DMS53 (cell line): ENCODE measurements at places on chromosomes 5 and 9.

DNA sequence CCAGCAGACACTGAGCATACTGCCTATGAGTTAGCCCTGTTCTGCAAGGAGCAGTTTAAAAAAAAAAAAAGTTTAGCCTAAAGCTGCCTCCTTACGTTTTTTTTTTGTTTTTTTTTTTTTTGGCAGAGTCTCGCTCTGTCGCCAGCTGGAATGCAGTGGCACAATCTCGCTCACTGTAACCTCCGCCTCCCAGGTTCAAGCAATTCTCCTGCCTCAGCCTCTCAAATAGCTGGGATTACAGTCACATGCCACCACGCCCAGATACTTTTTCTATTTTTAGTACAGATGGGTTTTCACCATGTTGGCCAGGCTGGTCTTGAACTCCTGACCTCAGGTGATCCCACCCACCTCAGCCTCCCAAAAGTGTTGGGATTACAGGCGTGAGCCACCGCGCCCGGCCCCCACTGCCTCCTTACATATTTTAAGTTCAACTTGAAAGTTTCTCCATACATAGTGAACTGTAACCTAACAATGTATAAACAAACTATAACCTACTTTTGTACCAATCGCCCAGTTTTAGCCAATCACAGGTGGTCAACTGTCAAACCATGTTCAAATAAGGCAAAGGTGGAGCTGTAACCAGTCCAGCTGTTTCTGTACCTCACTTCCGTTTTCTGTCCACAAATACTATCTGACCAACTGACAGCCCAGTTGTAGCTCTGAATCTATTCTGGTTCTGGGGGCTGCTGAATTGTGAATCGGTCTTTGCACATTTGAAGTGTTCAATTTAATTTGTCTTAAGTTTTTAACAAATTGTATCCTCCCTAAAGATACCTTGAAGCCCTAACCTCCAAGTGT, 17.1 kb downstream of the GKAP1 start:
- no peak for DNase-seq

DNA sequence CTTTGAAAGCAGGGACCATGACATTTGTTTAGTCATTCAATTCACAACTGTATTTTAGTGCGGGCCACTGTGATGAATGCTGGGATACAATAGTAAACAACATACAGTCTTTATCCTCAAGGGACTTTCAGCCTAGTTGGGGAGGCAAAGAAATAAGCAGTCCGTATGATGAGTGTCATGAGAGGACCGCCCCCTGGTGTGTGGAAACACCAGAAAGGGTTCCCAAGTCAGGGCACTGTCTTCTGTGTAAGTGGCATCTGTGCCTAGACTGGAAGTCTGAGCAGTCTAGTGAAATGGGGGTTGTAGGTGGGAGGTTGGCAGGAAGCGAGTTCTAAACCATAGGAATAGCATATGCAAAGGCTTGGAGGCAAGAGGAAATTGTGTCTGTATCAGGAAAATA, 6.8 kb downstream of the C9orf43 start:
- DNase-seq: no peak

GRCh38 chr5:16536246-16536645, 70.6 kb upstream of the ZNF622 start:
- DNase-seq: no peak

DNA sequence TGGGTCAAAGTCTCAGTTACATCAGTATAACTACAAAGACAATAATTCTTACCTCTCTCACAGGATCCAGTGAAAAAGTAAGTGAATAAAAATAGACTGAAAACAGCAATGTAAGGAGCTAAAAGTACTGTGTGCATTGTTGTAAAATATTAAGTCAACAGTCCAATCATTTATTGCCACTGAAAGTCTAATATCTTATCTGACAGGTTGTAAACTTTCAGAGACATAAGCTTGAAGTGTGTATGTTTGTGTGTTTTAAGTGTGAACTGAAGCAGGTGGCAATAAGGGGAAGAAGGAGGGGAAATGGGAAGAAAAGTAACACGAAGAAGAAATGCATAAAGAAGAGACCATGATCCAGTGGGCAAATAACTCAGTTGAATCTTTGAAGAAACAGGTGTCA, 229.7 kb upstream of the TAS2R1 start:
- no peak for DNase-seq

DNA sequence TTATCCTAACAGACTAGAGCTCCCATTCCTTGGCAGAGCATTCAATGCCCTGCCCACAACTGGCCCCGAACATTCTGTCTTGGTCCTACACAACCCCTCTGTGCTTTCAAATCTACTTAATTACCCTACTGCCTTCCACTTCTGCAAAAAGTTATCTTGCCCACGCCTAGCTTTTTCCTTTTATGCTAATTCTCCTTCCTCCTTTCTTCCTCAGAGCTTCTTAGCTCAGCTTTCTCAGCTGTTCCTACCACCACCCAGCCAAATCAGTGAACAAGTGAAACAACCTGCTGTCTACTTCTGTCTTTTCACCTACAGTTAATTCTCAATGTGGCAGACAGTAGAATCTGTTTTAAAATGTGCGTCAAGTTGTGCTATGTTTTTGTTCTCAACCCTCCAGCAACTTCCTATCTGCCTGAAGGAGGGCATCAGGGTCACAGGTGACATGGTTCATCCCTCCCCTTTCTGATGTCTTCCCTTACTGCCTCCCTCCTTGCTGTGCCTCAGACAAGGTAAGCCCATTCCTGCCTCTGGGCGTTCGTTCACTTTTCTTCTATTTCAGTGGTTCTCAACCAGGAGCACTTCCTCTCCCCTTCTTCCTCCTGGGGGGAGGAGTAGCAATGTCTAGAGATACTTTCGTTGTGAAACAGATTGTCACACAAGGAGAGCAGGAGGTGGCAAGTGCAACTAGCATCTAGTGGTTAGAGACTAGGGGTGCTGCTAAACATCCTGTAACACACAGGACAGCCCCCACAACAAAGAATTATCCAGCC, 1.3 kb upstream of the REEP5 start:
- DNase-seq: peak; percentile 7

GRCh38 chr5:53974021-53974420, 336.4 kb downstream of the ARL15 start:
- DNase-seq: no peak

DNA sequence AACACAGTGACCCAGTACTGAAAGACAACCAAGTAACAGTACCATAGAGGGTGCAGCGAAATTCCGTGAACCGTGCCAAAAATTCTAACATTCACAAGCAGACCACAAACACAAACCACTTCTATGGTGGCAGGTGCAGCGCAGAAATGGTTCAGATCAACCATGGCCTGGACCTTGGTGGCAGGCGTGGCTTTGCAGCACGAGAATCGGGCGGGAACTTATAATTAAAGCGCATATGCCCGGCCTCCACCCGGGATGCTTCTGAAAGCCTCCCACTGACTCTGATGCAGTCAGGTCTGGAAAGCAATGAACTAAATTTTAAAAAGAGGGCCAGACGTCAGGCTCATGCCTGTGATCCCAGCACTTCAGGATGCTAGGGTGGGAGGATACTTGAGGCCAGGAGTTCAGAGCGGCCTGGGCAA, 68.0 kb upstream of the TBC1D9B start:
- no peak for DNase-seq

DNA sequence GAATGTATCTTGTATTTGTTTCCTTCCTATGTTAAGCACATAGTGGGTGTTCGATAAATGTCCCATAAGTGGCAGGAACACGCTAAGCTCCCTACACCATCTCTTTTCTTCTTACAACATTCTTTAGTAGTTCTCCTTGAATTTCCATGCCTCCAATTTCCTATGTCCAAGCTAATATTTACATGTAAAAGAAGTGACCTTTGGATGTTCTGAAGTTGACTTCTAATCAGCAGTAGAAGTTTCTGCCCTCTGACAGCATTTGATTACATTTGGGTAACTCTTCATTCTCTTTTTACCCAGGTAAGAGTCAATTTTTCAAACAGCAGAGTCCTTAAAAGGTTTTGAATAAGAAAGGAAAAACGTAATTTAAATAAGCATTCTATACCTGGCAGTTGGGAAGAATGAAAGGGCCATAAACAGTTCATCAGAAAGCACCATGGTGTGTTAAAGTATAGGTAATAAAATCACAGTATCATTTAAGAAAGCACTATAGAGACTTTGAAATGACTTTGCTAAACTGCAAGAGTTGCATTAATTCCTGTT, 78.9 kb downstream of the TRPM3 start:
- DNase-seq: no peak

DNA sequence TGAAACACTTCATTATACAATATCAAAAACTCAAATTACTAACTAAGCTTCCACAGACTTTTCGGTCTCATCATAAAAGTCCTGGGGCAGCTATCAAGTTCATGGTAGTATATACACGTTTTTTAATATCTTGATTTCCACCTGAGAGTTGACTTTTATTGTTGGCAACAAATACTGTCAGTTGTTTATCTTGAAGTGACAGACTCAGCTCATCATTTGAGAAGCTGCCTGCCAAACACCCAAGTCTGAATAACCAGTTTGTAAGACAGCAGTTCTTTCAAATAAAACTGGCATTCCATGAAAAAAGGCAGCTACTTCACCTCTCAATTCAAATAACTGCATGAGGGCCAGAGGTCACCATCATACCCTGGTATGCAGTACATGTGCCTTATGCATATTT, 30.6 kb downstream of the SPACA9 start:
- no peak for DNase-seq

DNA sequence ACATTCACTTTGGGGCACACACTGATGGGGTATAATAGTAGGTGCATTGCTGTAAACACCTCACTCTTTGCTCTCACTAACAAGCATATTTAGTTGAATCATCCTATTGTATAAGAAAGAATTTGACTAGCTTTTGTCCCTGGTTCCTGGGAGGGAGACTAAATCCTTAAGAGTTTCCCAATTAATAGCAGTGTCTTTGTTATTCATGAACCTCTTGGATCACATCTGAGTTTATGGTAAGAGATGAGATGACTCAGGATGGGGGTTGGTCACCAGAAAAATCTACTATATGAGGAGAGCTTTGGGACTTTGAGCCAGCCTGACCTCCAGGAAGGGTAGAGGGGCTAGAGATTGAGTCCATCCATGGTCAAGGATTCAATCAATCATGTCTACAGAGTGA, 56.8 kb downstream of the PUM3 start:
- DNase-seq: no peak

- DNase-seq: no peak
These were observed 98.4 kb downstream of the ADGRV1 start for GRCh38 chr5:90657030-90657429.

DNA sequence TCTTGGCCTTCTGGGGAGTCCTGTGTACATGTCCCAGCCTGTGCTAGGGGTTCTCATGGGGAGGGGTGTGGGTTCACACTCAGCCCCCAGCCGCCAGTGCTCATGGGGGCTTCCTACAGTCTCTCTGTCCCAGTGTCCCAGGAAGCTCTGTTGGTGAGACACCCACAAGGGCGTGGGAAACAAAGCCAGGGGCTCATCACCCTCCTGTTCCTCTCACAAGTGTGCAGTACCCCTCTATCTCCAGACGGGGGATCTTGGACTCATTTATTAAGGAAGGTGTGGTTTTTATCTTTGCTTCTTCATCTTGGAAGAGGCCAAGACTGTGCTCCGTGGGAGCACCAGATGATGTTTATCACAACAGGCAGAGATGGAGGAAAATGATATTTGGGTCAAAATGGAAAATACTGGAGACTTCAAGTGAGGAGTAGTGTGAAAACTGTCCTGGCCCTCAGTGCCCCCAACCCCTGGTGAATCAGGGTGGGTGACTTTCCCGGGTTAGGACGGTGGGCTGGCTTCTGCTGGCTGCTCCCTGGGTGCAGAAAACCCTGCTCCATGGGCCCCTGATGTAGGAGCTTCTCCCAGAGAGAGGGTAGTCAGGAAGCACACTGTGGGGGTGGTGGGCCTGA, 15.2 kb downstream of the TMEM171 start:
- DNase-seq: peak; percentile 39

- DNase-seq: no peak
These were observed 30.3 kb upstream of the PUM3 start for GRCh38 chr9:2874001-2874750.

- peak; percentile 80 for DNase-seq
These were observed 2.5 kb upstream of the YTHDC2 start for GRCh38 chr5:113510836-113511451.

GRCh38 chr5:123921193-123921592, 409.2 kb downstream of the CSNK1G3 start:
- no peak for DNase-seq

DNA sequence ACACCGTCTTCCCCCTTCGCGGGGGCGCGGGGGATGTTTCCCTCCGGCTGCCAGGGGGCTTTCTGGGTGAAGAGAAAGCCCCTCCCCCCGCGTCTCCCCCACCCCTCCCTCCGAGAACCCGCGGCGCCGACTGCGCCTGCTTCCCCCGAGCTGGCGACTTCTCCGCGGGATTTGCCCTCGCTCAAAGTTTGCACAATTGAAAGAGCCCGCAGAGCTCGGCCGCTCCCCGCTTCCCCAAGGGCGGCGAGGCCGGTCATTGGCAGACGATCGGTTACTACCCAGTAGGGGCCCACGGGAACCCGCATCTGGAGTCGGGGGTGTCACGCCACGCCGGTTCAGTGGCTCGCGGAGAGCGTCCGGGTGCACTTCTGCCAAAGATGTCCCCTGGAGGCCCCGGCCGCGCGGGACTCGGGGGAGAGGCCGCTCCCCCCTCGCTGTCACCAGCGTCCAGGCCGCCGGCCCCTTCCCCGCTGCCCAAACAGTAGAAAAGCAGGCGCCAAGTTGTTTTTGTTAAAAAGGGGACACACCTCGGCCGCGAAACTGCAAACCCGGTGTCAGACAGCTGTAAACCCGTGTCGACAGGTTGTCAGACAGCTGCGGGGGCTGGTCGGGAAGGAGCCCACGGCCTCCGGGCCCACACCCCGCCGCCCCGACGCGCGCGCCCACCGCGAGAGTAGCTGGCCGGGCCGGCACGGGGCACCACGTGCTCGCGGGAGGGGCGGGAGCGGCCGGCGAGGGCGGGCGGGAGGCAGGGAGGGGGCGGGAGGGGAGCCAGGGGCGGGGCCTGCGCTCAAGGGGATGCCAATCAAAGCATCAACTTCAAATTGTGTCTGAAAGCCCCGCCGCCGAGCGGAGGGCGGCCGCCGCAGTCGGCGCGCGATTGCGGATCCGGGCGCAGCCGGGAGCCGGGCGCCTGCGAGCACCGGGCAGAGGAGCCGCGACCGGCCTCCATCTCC, at the start of gene IRX1:
TSS of gene IRX1 (plus strand) at position 827 of the 956 bp plus-strand sequence. CDS start 274 bp downstream, outside the sequence.
- no peak for DNase-seq
